ENCODE measurements at places on chromosomes 7 and 10.

- DNase-seq: no peak
These were observed 30.8 kb upstream of the VSIR start for GRCh38 chr10:71804077-71804476.

DNA sequence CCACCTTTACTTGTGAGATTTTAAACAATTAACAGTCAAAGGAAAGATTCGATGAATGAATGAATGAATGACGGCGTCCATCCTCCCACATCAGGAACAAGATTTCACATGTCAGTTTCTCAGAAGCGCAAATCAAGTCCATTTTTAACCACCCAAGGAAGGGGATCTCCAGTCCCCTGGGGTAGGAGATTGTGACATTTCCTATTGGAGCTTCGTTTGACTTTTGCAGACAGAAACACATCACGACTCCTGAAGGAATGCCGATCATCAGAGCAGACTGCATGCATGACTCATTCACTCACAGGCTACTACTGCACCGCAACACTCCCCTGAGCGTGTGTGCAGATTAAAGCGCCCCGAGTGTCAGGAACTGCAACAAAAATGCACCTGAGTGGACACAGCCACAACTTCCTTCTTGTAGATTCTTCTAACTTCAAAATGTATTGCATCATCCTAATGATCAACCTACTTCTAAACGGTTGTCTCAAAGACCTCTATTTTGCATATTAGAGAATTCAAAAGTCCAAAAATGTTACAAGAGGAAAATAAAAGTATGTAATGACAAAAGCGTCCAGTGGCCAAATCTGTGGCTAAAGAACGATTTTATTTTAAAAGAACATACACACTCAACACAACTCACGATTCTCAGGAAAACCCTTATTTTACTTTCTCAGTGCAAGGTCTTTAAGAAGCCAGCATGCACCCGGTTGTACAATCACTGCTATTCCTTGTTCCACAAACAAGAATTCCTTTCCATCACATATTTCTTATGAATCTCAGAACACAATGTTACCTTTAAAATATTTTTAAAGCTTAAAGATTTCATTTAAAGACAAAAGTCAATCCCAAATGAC, 172.6 kb downstream of the FAM107B start:
- no peak for DNase-seq

DNA sequence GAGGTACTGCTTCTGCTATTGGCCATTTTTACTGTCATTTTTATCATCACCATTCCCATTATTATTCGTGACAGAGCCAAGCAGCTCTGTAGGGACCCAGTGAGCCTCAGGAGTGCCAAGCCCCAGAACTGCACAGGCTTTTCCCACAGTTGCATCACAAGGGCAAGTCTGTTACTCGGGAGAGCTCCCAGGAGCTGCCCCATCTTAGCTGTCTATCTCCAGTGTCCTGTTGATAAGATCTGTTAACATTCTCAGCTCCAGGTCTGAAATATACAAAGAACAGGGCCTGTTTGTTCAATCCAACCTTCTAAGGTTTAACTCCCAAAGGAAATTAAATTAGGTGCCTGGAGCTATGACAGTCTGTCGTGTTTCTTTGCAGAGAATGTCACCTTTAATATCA, 20.2 kb upstream of the TRIM8 start:
- no peak for DNase-seq

- no peak for DNase-seq
These were observed 211.5 kb downstream of the DGKB start for GRCh38 chr7:14691034-14691433.

DNA sequence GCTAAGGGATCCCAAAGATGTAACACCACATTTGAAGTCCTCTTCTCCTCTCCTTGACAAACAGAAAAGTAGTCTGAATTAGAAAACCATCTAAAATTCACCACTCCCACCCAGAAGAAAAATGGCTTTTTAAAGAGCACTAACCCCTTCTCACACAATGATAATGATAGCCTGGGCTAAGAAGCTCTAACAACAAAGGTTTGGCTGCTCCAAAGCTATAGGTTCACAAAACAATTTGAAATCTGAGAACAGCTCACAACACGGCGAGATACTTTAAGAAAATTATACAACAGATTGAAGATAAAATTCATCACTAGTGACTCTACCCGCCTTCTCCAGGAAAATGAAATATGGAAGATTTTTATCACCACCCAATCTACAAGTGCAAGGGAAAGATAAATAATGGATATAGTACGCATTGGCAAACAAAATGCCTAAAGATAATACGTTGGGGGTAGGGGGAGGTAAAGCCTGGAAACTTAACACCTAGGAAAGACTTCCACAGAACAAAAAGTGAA, 7.4 kb downstream of the ITGB1 start:
- no peak for DNase-seq

GRCh38 chr10:101438881-101439391, 85.0 kb downstream of the BTRC start:
- no peak for DNase-seq

- no peak for DNase-seq
These were observed 60.8 kb upstream of the NAMPT start for GRCh38 chr7:106345421-106346166.

DNA sequence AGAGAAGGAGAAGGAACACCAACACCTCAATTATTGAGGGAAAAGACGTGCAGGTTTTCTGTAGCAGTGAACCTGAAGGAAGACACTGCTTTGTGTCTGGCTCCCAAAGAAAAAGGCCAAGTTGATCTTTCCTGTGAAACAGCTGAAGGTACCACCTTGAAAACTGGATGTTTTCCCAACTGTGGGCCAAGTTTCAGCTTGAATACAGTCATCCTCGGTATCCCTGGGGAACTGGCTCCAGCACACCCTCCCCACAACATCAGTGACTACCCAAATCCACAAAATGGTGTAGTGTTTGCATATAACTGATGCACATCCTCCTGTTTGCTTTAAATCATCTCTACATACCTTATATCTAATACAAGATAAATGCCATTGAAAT, 297.0 kb upstream of the PITRM1 start:
- DNase-seq: no peak

DNA sequence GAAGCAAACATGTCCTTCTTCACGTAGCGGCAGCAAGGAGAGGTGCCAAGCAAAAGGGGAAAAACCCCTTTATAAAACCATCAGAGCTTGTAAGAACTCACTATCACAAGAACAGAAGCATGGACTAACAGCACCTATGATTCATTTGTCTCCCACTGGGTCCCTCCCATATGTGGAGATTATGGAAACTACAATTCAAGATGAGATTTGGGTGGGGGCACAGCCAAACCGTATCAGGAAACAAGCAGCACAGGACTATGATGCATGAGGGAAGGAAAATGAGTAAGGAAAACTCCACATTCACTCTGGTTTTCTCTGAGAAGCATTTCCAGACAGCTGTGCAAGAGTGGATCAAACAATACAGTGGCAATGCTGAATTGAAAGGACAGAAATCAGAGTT, 81.6 kb downstream of the RSU1 start:
- no peak for DNase-seq

DNA sequence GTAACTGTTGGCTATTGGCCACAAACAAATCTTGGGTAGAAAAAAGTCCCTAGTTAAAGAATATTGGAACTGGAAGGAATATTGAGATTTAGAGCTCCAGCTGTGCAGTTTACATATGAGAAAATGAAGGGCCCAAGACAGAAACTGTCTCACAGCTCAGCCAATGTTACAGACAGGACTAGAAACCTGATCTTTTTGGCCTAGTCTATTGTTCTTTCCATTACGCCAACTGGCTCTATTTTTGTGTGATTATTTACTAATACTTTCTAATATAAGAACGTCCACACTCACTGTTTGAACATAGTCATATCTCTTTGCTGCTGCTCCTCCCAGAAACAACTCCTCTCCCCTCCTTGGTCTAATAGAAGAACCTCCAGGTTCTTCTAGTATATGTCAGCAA, 1.2 kb downstream of the WEE2 start:
- DNase-seq: no peak
